ENCODE measurements at places on chromosomes 6 and 20.

DNA sequence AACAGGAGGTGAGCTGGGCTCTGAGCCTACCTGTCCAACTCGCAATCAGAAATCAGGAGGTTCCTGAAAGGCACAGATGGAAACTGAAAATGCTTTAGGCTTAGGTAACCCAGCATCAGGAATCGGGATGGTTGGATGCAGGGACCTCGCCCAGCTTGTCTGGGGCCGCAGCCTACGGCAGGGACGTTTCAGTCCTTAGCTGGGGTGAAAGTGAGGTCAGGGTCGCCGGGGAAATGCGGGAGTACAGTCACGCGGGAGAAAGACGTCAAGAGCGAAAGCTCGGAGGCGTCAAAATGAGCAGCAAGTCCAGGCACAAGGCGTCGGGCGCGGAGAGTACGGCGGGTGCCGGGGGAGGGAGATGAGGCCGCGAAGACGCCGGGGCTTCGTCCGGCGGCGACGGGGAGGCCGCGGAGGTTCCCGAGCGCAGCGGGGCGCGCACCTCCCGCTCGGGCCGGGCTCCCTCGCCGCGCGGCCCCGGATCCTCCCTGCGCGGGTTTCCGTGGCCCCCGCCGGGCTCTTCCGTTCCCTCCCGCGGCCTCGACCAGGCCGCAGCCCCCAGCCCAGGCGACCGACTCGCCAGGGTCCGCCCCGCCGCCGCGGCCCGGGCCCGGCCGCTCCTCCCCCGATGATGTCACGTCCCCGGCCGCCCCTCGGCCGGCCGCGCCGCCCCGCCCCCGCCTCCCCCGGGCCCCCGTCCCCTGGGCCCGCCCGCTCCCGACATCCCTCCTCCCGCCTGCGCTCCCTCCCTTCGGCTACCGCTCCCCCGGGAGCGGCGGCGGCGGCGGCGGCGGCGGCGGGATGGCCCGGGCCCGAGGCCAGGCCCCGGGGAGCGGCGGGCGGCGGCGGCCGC lies at the start of gene EBF4:
EBF4 (plus strand) TSS at position 745 of the 850 bp plus-strand sequence. CDS start 866 bp downstream, outside the sequence.
- peak; percentile 40 for DNase-seq

GRCh38 chr6:41618598-41618997 lies 19.7 kb upstream of the MDFI start:
- no peak for DNase-seq

DNA sequence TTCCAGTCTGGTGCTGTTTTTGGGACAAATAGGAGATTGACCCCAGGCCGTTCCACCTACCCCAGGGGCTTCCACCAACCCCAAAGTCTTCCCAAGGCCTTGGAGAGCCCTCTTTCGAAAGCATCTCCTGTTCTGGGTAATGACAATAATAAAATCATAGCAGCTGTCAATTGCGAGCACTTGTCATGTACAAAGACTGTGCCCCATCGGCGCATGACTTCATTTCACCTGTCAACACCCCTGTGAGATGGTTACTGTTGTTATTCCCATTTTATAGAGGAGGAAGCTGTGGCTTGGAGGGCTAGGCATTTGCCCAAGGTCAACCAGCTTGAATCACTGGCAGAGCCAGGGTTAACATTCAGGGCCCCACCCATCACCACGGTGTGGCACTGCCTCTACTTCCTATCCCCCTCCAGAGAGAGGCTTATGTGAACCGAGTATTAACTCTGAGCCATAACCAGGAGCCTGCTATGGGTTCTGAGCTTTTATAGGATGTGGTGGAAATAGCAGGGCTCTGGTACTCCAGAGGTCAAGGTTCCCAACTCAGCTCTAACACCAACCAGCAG lies 51.2 kb downstream of the HNF4A start:
- no peak for DNase-seq

DNA sequence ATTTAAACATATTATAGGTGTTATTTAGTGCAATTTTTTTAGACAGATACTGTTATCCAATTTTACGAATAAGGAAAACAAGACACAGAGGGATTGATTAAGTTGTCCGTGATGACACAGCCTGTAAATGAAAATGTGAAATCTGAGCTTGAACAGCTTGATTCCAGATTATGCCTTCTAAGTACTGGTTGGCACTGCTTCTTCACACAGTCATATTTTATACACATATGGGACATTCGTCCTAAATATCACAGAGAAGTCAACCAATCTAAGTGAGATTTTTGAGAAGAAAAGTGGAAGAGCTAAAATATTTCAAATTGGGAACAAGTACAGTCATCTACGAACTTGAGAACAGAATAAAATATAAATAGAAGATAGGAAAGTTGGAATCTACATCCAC lies 756.3 kb downstream of the BCKDHB start:
- no peak for DNase-seq

DNA sequence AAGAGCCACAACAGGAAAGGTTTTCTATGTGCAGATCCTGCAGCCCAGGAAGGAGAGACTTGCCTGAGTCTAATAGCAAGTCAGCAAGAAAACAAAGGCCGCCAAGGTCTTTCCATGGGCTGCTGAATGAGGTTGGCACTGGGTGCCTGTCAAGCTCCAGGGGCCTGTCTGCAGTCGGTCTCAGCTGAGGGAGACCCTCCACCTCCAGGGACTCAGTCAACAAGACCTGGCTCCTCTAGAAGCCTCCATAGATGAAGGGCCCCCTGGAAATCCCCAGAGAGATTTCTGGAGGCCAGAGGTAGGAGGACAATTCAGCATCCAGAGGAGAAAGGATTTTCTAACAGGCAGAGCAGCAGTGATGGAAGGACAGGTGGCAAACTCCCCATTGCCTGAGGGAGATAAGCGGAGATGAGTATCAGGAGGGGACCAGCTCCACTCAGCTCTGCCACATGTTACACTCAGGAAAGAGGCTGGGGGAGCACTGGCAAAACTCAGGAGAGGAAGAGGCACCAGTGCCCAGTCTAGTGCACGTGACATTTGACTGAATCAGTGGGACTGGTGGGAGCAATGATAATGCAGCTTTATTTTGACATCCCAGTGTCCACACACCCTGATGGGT lies 33.5 kb upstream of the FKBP1A start:
- no peak for DNase-seq

GRCh38 chr20:815914-816606 lies 17.5 kb upstream of the FAM110A start:
- peak; percentile 50 for DNase-seq

GRCh38 chr6:6331946-6332601 lies 11.6 kb upstream of the F13A1 start:
- DNase-seq, result peak; percentile 51

DNA sequence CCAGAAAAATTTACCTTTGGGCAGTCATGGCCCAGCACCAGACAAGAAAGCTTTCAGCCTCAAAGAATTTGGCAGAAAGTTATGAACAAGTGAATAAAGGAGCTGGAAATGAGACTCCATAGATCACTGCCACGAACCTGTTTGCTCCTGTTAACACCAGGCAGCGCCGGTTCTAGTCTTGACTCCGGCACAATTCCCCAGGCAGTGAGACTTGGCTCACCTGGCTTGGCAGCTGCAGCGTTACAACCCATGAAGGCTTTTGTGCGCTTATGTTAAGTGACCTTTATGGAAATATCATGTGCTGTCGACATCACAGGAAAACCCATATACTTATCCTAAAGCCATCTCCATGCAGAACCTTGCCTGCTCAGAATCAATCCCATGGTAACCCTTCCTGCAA lies 22.2 kb upstream of the FOXC1 start:
- DNase-seq, result no peak

- DNase-seq, result no peak
Observed at GRCh38 chr6:3687847-3688246, 63.7 kb downstream of the PXDC1 start.

- DNase-seq, result no peak
Observed at GRCh38 chr20:50843331-50844276, 48.7 kb downstream of the BCAS4 start.

DNA sequence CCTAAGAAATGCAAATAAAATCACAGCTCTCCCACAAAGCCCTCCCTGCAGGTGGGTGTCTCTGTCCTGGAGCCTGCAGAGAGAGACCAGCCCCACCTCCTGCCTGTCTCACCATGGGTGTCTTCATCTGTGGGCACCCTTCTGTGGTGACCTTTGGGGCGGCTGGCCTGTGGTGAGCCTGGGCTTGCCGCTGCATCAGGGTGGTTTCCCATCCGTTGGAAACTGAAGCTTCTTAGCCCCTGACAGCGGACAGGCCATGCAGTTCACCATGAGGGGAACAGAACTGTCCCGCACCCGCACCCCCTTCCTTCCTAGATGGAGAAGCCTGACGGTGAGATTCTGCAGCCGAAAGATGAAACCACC lies 42.3 kb upstream of the FRMD1 start:
- no peak for DNase-seq

GRCh38 chr6:31900917-31901414 lies 920 bp downstream of the ZBTB12 start:
- no peak for DNase-seq

DNA sequence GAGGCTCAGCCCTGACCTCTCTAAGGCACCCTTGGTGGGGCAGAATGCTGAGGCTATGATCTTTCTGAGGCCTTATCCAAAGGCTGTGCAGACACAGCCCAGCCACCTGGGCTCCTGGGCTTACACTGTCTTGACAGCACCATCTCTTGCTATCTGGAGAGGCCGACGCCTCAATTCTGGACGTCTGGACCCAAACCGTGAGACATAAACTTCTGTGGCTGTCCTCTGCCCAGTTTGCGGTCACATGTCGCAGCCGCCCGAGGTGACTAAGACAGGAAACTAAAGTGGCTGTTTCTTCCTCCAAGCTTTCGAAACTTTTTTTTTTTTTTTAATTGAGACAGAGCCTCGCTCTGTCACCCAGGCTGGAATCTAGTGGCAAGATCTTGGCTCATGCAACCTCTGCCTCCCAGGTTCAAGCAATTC lies 49.3 kb downstream of the PRR18 start:
- DNase-seq, result no peak

DNA sequence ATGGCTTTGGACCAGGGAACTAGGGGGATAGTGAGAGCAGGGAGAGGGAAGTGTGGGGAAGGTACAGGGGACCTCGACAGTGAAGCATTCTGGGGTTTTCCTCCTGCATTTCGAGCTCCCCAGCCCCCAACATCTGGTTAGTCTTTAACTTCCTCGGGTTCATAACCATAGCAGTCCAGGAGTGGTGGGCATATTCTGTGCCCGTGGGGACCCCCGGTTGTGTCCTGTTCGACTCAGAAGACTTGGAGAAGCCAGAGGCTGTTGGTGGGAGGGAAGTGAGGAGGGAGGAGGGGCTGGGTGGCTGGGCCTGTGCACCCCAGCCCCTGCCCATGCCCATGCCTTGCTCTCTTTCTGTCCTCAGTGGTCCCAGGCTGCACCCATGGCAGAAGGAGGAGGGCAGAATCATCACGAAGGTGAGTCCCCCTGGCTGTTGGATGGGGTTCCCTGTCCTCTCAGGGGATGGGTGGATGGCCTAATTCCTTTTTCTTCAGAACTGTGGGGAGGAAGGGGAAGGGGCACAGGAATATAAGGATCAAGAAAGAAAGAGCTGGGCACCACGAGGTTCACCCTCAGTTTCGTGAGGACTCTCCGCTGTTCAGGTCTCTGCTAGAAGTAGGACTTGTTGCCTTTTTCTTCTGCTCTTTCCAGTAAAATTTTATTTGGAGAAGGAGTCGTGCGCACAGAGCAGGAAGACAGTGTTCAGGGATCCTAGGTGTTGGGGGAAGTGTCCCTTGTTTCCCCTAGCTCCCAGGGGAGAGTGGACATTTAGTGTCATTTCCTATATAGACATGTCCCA lies 4.2 kb downstream of the VEGFA start:
- no peak for DNase-seq

DNA sequence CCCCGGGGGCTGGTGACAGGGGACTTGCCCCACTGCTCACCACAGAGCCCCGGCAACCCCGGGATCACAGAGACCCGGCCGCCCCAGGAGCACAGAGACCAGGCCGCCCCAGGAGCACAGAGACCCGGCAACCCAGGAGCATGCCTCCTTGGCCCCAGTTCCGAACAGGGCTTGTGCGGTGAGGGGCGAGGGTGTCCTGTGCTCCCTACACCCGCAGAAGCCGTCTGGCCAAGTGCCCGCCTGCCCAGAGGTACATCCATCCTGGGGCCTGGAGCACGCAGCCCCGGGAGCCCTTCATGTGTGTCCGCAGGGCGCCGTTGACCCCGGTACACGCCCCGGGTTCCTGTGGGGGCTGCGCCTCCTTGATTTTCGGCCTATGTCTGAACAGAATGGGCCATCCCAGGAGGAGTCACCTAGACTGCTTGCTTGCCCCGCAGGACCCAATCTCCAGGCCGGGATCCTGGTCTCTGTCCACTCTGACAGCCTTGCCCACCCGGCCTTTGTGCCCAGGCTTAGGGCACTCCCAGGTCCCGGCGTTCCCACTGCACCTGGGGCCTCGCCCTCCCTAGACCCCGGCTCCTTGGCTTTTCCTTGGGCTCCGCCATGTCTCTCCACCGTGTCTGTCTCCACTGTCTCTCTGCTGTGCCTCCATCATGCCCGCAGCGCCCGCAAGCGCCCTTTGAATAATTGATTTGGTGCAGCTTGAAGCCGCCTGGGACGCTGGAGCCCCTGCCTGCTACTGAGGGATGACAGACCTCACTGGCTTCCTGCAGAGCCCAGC lies 219.8 kb downstream of the ERMARD start:
- DNase-seq, result no peak

DNA sequence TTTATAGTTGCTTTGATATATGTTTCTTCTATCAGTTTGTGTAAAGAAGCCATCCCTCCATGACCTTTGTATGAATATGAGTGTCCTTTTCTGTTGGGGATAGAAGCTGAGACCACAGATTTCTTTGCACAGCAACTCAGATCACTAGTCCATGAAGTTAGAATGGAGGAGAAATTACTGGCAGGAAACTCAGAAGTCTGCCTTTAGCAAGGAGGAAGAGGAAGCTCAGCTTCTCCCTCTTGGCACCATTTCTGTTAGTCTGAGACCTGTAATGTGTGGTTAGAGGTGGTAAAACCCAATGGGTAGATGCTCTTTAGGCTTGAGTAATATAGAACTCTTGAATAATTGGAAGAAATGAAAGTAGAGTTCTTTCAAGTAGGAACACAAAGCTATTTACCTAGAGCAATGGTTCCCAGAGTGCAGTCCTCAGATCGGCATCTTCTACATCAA lies 995.3 kb upstream of the FLRT3 start:
- DNase-seq, result no peak

GRCh38 chr6:121965739-121966138 lies 433.7 kb upstream of the HSF2 start:
- no peak for DNase-seq
